Activated CD4-positive, CD25-positive, alpha-beta regulatory T cell treated with anti-CD3 and anti-CD28 coated beads, Interleukin-2, amount 50 U/mL, for 16 hours (primary cell): ENCODE measurements at places on chromosomes 4 and X.
A peak's percentile ranks its signal among the peaks of the same experiment; 100 is the strongest.

- no peak for DNase-seq
Observed at GRCh38 chrX:125132274-125132673, 187.4 kb upstream of the TEX13C start.

DNA sequence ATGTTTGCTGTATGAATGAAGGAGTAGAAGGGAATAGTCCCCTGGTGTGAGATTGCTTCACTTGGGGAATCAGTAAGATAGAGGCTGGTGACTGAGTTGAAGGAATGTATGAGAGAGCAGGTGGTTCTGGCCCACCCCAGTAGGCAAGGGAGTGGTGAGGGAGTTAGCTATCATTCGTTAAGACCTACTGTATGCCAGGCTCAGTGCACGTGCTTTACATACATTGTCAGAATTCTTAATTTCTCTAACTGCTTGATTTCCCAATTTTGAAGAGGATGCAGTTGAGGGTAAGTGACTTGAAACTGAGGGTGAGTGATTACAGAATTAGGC, 700 bp downstream of the VMA21 start:
- no peak for DNase-seq

DNA sequence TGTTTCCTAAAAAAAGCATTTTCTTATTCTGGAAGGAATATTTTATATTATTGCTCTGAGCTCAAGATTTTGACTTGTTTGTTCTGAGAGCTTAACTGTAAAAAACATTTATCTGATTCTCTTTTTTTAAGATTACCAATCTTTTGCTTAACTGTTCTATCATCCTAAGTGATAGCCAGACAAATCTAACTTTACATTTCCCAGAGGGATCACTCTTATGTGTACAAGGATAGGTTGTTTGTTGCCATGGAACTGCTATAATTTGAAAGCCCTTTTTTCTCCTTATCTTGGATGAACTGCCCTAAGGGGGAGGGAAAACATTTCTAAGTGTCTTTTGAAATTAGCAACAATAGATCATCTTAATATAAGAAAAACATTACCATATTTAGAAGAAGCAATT, 494.7 kb downstream of the TRAM1L1 start:
- no peak for DNase-seq

DNA sequence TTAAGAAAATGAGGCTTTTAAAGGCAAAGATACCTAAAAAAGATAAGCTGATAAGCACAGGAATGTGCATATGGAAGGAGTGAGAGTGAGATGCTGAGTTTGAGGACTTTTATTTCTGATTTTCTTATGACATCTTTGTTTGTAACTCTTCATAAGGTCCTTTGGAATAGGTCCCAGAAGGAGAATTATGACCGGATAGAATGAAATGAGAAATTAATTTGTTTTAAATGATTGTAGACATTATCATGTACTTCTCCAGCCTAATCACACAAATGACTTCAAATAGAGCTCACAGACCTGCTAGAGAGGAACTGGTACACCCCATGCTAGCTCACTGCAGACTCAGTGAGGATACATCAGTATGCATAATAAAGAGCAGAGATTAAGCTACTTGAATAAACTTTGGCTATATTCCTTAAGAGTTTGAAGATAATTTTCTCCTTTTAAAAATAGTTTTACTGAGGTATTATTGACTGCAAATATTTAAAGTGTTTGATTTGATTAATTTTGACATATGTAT, 5.6 kb downstream of the GK2 start:
- no peak for DNase-seq

DNA sequence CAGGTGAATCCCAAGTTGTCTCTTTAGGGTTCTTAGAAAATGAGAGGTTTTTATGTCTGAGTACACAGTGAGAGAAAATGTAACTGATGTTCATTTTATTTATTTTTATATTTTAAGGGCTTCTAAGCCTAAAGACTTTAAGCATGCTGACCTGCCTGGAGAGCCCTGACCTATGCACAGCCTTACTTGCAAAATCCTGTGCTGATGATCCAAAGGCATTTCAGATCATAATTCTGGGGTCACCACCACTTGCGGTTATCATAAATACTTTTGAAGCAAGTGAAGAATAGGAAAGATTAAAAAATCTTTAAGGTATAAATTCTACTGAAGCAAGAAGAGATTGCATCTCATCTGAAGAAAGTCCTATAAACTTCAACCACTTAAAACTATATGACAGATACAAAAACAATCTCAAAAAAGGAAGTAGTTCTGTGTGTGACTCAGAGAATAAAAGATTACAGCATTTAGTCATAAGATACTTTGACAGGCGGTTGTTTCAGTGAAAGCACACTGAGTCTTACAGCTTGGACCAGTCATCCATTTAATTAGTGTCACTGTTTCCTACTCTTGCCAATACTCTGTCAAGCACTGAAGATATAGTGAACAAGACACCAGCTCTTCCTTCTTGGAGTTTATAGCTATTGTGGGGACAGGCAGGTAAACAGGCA, 245.2 kb upstream of the DIPK2B start:
- no peak for DNase-seq

DNA sequence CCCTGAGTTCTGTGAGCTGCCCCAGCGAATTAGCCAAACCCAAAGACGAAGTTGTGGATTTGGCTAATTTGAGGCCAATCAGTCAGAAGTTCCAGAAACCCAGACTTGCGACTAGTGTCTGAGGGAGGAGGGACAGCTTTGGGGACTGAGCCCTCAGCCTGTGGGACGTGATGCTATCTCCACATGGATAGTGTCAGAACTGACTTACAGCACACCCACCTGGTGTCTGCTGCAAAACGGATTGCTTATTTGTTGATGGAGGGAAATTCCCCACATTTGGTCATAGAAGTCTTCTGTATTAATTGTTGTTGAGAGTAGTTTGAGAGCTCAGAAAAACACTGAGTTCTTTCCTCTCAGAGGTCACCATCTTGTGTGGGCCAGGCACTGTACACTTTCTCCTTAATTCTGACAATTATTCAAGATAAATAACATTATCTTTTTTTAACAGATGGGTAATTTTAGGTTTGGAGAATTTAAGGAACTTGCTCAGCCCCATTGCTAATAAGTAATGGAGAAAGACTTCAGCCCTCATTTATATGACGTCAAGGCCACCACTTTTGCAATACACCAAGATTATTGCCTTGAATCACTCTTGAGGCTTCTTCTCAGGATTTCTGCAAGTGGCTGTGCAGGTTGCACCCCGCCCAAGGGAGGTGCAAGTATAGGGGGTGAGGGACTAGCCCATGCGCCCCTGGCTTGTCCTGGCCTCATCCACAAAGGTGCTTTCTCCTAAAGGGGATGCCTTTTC, 16.7 kb downstream of the CLRN2 start:
- no peak for DNase-seq

- peak; percentile 15 for DNase-seq
Observed at GRCh38 chr4:185470501-185471195, 885 bp downstream of the CCDC110 start.

GRCh38 chr4:56127716-56128115, 179.0 kb downstream of the CEP135 start:
- no peak for DNase-seq

- no peak for DNase-seq
Observed at GRCh38 chrX:41670112-41670511, 18.7 kb upstream of the GPR34 start.

- no peak for DNase-seq
Observed at GRCh38 chr4:56870946-56871345, 36.8 kb upstream of the REST start.

- no peak for DNase-seq
Observed at GRCh38 chr4:184329659-184330400, 112.2 kb upstream of the ENPP6 start.

GRCh38 chr4:83490876-83491450, 6.1 kb upstream of the ABRAXAS1 start:
- peak; percentile 6 for DNase-seq

DNA sequence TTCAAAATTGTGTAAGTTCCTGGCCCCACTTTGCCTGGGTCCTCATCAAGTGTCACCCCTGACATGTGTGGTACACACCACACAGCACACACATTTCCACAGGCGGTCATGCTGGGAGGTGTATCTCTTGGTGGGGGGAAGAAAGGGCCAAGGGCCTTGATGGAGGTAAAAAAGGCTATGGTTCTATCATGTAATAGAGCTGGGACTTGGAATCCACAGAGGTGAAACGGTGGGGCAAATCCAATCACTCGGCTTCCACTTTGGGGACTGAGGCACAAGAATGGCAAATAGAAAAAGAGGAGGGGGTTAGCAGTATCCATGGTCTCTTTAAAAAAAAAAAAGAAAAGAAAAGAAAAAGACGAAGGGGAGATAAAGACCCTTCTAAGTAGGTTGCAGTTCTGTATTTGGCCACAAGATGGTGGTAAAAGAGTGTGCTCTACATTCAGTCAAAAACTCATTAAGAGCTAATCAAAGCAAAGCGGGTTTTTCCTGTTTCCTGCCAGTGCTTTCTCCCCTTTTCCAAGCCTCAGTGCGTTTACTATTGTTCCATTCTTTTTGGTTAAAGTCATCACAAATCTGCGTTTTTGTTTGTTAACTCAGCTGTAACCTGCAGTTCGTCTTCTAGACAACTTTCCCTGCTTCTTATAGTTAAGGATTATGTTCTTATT, 37.0 kb upstream of the ATP6AP2 start:
- no peak for DNase-seq

GRCh38 chr4:41579526-41579925, 41.6 kb downstream of the LIMCH1 start:
- DNase-seq = no peak

DNA sequence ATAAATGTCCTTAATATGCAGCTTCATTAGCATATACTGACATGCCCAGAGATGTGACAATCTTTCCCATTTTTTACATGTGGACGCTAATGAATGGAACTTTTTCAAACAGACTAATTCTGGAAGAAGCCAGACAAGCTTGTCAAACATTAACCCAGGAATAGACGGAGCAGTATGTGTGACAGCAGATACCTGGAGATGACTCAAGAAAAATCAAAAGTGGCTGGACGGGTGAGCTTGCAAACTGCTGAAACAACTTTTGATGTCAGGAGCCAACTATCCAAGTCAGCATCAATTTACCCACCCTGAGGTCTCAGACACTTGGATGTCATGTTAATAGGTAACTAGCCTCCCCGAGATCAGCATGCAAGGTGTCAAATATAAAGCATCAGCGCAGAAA, 183.0 kb downstream of the PACRGL start:
- DNase-seq = no peak

GRCh38 chr4:35494955-35495354, 749.4 kb downstream of the ARAP2 start:
- no peak for DNase-seq

GRCh38 chr4:53019485-53020382, 157.6 kb downstream of the RASL11B start:
- no peak for DNase-seq

- no peak for DNase-seq
Observed at GRCh38 chrX:132795181-132795580, 163.2 kb downstream of the HS6ST2 start.

- no peak for DNase-seq
Observed at GRCh38 chr4:108029731-108030130, 40.0 kb downstream of the HADH start.

DNA sequence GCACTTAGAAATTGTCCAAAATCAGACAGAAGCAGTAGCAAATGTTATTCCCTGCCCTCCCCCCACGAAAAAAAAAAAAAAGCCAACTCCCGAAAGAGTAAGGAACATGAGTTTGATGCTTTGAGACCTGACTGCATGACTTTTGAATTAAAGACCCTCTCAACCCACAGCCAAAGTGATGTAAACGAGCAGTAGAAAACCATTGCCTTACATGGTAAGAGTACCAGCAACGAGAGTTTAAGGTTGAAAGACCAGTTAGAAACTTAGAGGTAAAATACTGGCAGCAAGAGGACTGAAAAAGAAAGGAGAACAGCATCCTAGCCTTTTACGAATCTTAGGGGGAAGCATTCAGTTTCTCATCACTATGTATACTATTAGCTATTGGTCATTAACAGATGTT, 10.0 kb upstream of the ANXA10 start:
- no peak for DNase-seq

- DNase-seq = no peak
Observed at GRCh38 chr4:38782452-38783108, at the start of gene TLR10. TLR10 (minus strand) TSS chr4:38782990; CDS start chr4:38775590, 7,400 bp downstream.

GRCh38 chrX:23436875-23437274, 102.2 kb downstream of the PTCHD1 start:
- no peak for DNase-seq

DNA sequence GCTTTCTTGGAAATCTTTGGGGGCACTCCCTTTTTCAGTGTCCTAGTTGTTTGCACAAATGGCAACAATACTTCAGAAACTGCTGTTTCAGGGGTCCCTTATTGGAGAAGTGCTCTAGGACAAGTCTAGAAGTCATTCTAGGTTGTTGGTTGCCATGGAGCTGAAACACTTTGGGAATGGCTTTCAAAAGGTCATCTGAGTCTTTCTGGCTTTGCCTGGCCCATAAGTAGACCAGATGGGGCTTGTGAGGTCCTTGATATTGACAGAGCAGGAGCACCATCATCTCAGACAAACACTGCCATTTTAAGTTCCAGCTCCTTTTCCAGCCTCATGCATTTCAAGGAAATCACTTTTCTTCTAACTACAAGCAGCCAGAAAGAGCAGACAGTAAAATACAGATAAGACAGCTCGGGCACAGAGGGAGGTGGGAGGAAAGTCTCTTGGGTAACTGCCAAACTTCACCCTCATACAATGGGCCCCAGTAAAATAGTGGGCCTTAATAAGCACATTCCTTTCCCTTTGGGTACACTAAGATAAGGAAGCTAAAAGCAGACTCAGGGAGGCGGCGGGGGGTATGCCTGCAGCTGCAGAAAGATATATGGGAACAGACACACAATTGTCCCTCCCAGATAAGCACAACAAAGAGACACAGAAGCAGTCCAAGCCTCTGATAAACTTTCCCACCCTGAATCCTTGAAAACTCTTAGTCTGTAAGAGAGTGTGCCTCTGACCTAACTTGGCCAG, 8.5 kb upstream of the NXF3 start:
- DNase-seq = no peak

- no peak for DNase-seq
Observed at GRCh38 chr4:186904101-186904500, 180.4 kb upstream of the FAT1 start.

- DNase-seq = no peak
Observed at GRCh38 chrX:139058831-139059495, 347.4 kb upstream of the FGF13 start.

- DNase-seq = no peak
Observed at GRCh38 chr4:11724731-11725130, 296.0 kb upstream of the HS3ST1 start.

DNA sequence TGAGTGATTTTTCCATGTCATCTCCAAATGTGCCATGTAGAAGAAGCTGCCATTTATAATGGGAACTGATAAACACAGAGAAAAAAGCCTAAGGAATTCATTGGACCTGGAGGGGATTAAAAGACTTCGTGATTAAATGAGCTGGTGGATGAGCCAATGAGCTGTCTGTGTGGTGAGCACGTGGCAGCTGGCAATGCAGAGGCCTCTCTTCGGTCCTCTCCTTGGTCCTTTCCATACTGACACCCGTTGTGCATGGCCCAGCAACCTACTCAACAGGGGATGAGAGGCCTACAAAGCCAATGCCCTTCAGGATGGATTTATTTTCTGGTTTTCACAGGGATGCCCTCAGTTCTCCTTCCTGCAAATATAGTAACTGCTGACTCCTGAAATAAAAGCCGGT, 87.7 kb upstream of the STS start:
- no peak for DNase-seq
